ENCODE measurements at places on chromosomes 13 and 19.

- DNase-seq = peak; percentile 100
Observed at GRCh38 chr19:47274071-47274890, at the start of gene INAFM1. INAFM1 (plus strand) TSS chr19:47274885; CDS start chr19:47274920, 35 bp downstream.

DNA sequence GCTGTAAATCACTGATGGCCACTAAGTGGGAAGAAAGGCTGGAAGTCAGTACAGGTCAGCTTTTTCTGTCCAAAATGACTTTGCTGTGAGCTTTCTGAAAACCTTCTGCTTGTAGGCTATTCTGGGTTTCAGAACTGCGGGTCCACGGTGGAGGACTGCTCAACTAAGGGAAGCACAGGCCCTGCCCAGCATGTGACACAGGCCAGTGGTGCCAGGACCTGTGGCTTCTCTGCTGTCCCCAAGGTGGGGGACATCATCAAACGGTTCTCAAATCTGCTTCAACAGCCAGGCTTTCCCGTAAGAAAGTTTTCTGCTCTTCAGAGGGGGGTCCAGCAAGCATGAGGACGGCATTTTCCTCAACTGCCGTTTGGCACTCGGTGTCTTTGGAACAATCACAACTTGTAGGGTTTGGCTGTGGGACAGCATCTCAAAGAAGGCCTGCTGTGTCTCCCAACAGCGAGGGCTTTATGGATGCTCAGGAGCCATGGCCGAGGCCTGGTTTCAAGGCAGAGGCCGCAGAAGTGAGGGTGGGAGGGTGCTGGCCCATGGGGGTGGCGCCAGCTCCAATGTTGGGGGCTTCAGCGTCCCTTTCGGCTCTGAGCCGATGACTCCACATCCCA is 3.8 kb downstream of the SGTA start:
- no peak for DNase-seq

GRCh38 chr13:20349564-20350381 is 117.7 kb upstream of the GJB6 start:
- DNase-seq = no peak

GRCh38 chr13:110560601-110561343 is 750 bp downstream of the RAB20 start:
- no peak for DNase-seq

- DNase-seq = no peak
Observed at GRCh38 chr13:72653506-72653905, 73.9 kb downstream of the MZT1 start.
